ENCODE measurements at places on chromosomes 1 and 21.

DNA sequence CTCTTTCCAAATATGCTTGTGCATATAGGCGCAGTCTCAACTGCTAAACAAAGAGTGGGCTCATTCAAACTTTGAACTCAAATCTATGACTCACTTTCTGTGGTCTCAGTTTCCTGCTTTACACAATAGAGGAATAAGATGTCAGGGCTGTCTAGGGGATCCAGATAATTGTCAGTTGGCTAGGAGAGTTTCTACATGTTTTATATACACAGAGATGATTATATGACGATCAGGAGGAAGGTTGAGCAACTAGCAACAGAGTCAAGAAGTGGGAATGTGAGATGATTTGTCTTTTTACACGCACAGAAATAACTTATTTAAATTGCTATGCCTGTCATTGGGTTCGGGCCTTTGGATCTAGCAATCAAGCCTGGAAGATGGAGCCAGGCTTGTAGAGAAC, 299.4 kb upstream of the LYPLAL1 start:
- no peak for DNase-seq

DNA sequence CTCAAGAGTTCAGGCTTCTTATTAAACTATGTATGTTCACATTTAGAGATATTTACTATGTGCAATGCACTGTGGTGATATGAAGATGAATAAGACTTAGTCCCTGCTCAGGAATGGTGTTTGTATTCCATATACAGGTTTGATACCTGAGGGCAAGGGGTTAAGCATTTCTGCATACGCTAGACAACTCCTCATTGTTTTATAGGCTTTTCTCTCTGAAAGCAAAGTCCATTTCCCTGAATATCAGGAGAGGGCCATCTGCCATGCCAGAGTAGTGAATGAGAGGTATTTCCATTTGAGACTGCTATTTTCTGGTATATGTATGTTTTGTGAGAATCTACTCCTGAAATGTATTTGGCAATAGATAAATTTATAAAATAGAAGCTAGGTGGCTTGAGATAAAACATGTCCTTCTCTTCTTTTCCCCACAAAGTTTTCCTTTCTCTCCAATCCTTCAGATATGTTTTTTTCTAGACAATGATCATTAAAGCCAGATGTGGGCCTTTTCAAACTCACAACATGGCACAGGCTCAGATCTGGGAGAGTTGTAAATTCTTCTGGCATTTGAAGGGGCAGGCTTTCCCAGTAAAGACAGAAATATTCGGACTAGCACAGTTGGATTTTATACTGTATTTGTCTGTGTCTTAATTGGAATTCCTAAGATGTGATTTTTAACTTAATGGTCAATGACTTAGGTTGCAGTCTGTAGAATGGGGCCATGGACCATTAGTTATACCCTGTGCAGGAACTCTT, 73.3 kb upstream of the WDR26 start:
- no peak for DNase-seq

DNA sequence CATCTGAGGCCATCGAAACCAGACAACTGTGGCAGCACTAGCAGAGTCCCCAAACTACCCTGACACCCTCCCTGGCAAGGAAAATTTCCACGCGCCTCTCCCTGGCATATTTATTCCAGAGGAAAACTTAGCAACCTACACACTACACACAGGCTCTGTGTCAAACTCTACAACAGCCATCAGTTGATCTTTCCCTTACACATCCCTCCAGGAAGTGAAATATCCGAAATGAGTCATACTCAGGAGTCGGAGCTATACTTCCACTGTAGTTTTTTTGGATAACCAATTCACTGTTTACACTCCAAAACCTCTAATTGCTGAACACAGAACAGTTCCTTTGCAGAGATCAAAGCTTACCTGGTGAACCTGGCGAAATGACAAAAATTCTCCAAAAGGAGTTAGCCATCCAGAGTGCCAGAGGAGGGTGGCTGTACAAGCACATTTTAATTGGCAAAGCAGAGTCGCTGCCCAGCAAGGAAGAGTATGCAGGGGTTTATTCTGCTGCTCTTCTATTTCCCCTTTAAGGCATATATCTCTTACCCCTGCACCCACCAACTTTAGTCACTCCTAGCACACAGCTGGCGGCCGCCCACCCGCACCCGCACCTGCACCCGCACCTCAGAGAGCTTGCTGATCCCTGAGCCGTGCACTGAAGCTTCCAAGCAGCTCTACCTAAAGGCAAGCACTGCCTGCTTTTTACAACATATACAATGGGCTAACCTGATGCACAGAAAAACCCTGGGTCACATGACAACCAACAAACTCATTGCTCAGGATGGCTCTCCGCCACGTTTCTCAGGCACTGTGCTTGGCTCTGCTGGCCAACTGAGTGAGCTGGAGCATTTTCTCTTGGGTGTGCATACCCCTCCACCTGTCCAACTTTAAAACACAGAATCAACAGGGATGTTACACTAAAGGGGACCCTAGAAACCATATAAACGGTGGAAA, 54.9 kb downstream of the CAPZB start:
- DNase-seq = no peak

GRCh38 chr1:111992476-111992875, 3.0 kb upstream of the KCND3 start:
- DNase-seq = no peak

DNA sequence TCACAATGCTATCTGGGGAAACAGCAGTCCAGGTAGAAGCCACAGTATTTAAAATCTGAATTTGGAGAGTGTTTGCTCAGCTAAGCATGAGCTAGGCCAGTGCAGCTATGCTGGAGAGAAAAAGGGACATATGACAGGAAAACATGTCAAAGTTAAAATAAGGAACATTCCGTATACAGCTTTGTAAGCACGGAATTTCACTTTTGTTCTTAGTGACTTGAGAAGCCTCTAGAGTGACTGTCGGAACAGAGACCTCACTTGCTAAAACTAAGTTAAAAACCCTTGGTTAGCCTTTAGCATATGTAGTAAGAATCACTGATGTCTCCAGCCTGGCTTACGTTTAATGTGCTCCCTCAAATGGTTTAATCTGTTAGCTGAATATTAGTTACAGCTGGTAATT, 661.7 kb downstream of the KCNT2 start:
- no peak for DNase-seq

DNA sequence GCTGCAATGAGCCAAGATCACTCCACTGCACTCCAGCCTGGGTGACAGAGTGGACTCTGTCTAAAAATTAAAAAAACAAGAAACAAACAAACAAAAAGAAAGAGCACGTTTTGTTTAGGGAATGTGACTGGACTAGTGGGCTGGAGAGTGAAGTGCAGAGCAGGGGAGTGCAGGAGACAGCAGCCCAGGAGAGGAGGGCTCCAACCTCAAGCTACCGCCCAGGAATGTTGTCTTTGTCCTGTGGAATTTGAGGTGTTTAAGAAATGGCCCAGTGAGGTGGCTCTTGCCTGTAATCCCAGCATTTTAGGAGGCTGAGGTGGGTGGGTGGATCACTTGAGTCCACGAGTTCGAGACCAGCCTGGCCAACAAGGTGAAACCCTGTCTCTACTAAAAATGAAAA, 42.4 kb upstream of the MTF2 start:
- no peak for DNase-seq

GRCh38 chr1:28126783-28127490, 38.5 kb upstream of the EYA3 start:
- DNase-seq = no peak

GRCh38 chr1:46193285-46193684, 4.9 kb downstream of the POMGNT1 start:
- no peak for DNase-seq

DNA sequence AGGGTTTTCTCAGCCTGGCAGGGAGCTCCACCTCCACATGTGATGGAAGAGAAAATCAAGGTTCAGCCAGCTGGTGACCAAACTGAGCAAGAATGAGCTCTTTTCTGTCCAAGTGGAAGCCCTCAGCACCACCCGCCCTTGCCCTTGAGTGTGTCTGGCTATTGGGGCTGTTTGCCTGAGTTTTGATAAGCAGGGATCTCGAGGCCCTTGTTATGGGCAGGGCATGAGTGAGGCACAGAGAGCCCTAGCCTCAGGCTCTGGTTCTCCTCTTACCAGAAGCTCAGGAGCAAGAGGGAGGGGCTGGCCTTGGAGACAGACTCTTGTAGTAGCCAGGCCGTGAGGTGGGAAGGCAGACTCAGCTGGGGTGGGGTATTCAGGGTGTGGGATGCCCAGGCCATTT, 37.5 kb upstream of the ARF1 start:
- DNase-seq = no peak

GRCh38 chr1:66563941-66564630, 30.1 kb downstream of the SGIP1 start:
- no peak for DNase-seq

GRCh38 chr1:89816366-89816765, 4.5 kb upstream of the LRRC8D start:
- no peak for DNase-seq

DNA sequence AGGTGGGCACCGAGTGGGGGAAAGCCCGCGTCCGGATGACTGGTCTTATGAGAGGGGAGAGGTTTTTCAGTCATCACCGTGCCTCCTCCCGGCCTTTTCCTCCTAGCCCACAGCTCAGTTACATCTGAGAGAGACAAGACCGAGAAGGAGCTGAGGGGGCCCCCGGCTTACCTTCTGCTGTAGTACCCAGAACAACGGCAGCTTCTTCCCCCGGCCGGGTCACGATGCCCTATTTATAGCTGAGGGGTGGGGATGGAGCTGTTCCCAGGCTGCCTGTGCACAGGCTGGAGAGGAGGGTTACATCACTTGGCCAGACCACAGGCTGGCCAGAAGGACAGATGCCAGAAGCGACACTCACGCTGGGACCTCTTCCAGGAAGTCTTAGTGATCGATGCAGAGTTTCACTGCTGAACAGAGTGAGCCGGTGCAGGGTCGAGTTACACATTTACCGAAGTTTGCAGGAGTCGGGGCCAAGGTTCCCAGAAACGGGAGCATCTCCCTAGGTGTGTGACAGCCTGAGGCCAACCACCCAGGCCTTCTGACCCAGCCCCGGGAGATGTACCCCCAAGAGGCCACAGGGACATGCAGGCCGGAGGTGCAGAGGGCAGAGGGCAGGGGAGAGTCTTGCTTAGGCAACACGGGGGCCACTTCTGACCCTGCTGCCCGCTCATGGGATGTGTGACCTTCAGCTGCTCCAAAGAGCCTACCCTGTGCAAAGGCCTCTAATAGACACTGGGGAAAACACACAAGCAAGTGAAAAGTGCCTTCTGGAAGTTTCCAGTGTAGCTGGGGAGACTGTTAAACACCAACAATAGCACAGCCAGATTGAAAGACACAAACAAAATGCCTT, at the start of gene AGT:
Gene AGT, minus strand, starts transcription at position 208 of the 850 bp plus-strand sequence. CDS start 3,299 bp downstream, outside the sequence.
- DNase-seq = no peak

GRCh38 chr1:52917156-52917555, 4.4 kb downstream of the ECHDC2 start:
- DNase-seq = no peak

- no peak for DNase-seq
These were observed 89.2 kb upstream of the OLFM3 start for GRCh38 chr1:102085896-102086295.

- peak; percentile 41 for DNase-seq
These were observed 86.6 kb upstream of the DPH5 start for GRCh38 chr1:101112051-101112780.

GRCh38 chr1:220290140-220290761, 18.0 kb upstream of the RAB3GAP2 start:
- no peak for DNase-seq

- no peak for DNase-seq
These were observed at the start of gene HMCN1 for GRCh38 chr1:185733818-185734735. HMCN1 (plus strand) TSS chr1:185734391; CDS start chr1:185734780, 389 bp downstream.

DNA sequence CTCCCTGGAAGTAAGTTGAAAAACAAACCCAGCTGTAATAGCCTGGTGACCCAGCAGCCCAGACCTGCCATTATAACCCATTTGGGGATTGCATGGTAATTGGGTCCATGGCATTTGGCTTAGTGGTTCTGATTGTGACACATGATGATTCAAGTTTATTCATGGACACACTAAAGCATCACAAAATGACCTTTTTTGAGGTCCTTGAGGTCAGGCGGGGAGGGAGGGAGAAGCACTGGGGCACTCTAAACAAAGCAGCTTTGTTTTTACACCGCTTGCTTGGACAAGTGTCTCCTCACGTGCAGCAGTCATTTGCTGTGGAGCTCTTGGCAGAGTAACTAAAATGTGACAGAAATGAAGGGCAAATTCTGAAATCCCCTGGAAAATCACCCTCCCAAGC, 241.0 kb upstream of the SGIP1 start:
- no peak for DNase-seq

GRCh38 chr1:1300352-1300739, 7.4 kb downstream of the ACAP3 start:
- DNase-seq = no peak

- DNase-seq = no peak
These were observed 12.6 kb downstream of the MCL1 start for GRCh38 chr1:150566589-150567340.

GRCh38 chr1:55375617-55376258, 160.6 kb upstream of the USP24 start:
- peak; percentile 3 for DNase-seq

GRCh38 chr1:78102916-78103315, 57.1 kb downstream of the GIPC2 start:
- DNase-seq = no peak
